T1000 (cell line): ENCODE measurements at places on chromosomes 11 and 22.

DNA sequence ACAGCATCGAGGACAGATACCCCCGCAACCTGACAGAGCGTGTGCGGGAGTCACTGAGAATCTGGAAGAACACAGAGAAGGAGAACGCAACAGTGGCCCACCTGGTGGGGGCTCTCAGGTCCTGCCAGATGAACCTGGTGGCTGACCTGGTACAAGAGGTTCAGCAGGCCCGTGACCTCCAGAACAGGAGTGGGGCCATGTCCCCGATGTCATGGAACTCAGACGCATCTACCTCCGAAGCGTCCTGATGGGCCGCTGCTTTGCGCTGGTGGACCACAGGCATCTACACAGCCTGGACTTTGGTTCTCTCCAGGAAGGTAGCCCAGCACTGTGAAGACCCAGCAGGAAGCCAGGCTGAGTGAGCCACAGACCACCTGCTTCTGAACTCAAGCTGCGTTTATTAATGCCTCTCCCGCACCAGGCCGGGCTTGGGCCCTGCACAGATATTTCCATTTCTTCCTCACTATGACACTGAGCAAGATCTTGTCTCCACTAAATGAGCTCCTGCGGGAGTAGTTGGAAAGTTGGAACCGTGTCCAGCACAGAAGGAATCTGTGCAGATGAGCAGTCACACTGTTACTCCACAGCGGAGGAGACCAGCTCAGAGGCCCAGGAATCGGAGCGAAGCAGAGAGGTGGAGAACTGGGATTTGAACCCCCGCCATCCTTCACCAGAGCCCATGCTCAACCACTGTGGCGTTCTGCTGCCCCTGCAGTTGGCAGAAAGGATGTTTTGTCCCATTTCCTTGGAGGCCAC lies 3.3 kb downstream of the FADD start:
- no peak for DNase-seq

GRCh38 chr11:33598426-33599069 lies 102.1 kb downstream of the C11orf91 start:
- DNase-seq = no peak

DNA sequence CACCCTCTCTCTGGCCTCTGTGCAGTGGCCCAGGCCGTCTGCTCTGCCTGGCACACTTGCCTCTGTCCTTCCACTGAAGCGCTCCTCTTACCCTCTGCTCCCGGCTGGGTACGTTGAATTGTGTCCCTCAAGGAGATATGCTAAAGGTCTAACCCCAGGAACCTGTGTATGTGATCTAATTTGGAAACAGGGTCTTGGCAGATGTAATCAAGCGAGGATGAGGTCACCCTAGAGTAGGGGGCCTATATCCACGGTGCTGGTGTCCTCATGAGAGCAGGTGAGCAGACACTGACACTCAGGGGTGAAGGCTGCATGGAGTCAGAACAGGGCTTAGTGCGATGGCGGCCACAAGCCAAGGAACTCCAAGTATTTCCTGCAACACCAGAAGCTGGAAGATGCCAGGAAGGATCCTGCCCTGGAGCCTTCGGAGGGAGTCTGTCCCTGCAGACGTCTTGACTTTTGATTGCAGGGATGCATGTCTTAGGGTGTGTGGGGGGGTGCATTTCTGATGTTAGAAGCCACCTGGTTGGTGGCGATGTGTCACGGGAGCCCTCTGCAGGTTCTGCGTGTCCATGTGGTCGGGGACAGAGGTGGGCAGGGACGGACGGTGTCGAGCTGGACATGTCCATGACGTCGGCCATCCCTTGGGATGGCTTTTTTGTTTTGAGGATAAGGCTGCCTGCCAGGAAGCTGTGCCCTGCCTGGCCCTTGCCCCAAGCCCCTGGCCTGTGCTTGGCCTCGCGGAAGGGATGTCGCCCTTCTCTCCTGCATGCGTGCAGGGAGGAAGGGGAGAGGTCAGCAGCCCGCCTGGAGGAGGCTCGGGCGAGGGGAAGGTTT lies 68.6 kb downstream of the LRP5 start:
- no peak for DNase-seq

DNA sequence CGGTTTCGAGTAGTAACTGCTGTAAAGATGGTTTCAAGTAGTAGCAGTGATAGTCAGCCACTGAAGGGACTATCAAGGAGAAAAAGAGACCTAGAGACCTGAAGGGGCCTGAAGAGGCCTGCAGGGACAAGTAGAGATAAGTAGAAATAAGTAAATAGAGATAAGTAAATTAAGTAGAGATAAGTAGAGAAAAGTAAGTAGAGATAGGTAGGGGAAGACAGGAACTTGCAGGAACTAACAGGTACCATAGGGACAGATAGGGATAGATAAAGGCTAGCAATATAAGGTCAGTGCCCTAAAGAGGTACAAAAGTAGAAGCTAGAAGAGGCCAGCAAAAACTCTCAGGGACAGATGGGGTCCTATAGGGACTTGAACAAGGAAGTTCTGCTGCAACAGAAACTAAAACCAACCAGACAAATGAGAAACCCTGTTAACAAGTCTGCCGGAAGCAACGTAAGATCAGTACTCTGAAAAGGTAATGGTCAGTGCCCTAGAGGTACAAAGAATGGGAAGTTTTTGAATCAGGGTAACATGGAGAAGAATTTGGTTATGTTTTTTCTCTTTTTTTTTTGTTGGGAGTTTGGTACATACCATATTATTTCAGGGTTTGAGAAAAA lies 9.6 kb upstream of the SC5D start:
- DNase-seq = no peak

DNA sequence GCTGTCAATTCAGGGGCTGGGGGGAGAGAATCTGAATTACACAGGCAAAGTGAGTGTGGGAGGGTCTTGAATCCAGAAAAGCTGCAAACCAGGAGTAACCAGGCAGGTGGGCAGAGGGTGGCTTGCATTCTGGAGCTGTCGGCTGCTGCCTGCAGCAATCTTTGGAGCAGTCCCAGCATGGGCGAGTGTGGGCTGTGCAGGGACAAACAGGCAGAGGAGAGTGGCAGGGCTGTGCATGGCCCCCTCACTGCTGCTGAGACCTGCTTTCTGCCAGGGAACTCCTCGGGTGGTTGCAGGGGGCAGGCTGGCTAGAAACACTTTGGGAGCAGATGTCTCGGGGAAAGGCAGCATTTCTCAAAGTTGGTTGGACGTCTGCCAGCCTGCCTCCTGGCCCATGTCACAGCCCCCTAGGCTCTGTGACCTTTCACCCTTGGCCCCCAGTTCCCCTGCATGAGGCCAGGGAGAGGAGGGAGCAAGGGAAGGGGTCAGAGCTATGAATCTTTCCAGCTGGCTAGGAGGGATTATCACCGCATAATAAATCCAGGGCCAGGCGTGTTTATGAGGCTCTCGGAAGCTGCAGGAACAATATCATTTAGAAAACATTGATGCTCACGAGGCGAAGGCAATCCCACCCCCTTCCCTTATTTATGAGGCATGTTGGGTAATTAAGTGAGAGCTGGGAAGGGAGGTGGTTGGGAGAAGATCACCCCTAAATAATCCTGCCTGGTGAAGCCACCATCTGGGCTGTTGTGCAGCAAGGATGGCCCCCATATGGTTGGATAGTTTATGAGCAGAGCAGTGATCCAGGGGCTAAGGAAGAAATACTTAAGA lies 212.3 kb upstream of the NCAM1 start:
- no peak for DNase-seq
